Dermis microvascular lymphatic vessel endothelial cell (primary cell): ENCODE measurements at places on chromosomes 3 and 15. TPM values are rescaled to one million over a fixed set of nuclear protein-coding genes. Genes with fewer than 3 reads are reported as not detected.

LRTM1 gene
- total RNA-seq: not detected in 2 replicates

SLC24A5 gene
- not detected in 2 replicates for total RNA-seq

DNA sequence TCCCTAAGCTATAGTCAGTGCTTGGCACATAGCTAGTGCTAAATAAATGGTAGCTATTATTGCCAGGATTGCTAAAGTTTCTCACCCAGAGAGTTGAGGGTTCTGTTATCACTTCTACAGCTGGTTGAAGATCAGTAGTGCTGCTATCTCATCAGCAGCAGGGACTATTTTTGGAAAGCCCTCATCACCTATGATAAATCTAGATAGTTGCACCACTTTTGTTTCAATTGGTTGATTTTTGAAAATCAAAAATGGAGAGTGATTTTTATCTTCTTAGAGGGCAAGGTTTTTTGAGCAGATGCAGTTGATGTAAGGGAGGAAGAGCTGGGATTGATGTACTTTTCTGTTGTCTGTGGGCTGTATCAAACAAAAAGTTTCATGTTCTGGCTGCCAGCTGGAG lies 101.6 kb downstream of the ST6GAL1 start:
- no peak for DNase-seq

DNA sequence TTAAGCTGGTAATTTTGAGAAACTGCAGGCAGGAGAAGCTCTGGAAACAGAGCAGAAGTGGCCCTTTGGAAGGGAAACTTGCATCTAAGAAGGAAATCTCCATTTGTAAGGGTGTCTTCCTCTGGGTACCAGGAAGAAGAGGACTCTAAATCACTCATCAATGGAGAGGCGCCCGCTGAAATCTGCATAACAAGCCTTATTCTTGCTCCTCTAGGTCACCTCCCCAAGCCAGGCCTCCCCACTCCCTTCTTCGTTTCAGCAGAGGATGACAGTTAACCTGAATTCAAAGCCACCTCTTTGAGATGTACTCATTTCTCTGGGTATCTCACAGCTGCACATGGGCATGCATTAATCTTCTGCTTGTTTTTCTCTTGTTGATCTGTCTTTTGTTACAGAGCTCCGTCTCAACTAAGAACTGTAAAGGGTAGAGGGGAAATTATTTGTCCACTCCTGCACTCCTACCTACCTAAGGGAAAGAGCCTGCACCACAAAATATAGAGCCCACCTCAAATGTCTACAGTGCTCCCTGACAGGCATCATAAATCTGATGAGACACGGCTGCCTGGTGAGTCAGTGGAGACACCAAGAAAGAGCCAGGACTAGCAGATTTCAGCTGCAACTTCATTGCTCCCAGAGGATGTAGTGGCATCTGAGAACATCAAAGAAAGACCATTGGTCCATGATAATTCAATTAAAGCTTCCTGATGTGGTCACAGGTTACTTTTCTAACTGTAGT lies 51.5 kb downstream of the GABRB3 start:
- DNase-seq: no peak

- DNase-seq: no peak
Observed at GRCh38 chr15:70180186-70180875, 82.6 kb upstream of the TLE3 start.

DNA sequence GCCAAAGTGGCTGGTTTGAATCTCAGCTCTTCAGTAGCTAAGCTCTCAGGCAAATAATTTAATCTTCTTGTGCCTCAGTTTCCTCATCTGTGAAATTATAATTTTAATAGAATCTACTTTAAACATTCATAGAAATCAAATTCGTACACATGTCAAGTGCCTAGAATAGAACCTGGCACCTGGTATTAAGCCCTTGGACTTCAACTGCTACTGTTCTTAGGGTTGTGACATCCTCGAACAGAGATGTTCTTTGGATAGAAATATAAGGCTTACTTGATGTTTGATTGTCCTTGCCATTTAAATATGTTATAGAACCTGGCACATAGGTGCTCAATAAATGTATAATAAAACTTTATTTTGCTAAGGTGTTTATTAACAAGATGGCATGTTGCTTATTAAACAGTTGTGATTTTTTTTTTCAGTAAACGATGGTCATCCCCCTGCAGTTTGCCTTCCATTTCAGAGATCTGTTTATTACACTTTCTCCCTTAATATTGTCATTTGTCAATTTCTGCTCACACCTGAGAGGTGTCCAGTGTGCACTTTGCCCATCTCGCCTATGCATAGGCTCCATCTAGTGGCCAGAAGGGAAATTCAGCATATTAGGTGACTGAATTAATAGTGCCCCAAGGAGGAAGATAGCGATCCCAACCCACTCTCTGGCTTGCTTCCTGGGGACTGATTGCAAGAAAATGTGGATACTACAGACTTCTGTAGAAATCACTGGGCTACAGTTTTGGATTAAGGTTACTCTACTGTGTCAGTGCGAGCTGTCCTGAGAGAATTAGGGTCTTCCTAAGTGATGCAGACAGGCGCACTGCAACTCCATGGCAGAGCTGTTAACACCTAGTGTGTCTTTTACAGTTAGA lies 10.7 kb downstream of the IGF1R start:
- DNase-seq: peak; percentile 53

GRCh38 chr3:107235928-107236315 lies 141.3 kb upstream of the CCDC54 start:
- peak; percentile 87 for DNase-seq

DNA sequence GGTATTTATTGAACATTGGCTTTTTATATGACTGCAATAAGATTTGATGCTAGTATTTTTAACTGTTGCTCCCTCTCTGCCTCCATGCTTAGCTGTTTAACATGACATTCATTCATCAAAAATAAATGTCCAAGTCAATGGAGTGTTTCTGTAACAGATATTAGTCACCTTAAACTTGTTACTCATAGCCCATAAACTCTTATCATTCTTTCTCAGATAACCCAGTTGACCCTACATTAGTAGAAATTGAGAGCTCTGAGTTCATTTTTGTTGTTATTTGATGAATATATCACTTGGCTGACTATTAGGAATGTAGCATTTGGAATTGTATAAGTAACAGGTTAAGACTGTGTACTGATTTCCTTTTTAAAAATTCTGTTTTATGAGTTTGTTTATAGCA lies 201.1 kb downstream of the UBE2E2 start:
- DNase-seq: peak; percentile 67

CNTN4 gene
- 0.25 TPM in 1 of 2 replicates, not detected in the other for total RNA-seq
